ENCODE measurements at places on chromosomes 3 and 15.

GRCh38 chr15:68614286-68615035 lies 35.7 kb downstream of the CORO2B start:
- DNase-seq, result peak; percentile 38

DNA sequence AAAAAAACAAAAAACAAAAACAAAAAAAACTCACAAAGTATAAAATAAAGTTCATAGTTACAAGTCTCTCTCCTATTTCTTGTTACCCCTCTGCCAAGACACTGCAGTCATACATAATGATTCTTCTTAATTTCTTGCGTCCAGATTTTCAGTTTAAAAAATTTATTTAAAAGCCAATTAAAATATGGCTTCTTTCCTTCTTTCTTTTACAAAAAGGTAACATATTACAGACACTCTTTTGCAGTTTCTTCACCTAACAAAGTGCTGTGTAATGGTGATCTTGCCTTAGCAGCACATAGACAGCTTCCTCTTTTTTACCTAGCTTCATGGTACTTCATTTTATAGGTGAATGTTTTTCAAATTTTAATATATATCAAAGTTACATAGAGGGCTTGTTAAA lies 136.1 kb upstream of the SGO1 start:
- DNase-seq, result no peak

DNA sequence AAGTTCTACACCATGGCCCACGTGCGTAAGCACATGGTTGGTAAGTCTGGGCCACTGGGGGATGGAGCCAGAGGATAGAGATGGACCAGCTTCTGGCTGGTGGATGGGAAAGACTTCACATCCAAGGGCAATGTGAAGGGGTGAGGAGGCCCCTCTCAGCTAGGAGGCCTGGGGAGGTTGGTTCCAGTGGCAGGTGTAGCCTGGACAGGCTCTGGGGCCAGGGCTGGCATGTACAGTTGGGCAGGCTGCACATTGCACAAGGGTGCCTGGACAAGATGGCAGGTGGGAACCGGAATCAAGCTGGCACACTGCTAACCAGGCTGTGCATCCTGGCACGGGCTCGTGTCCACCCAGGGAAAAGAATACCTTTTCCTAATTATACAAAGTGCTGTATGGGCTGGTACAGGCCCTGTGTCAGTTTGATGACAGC lies 8.1 kb downstream of the ZBTB47 start:
- DNase-seq, result no peak

GRCh38 chr3:52546111-52546901 lies 9.9 kb downstream of the UQCC5 start:
- no peak for DNase-seq

GRCh38 chr3:10374311-10374710 lies 53.4 kb upstream of the SEC13 start:
- DNase-seq, result no peak

- no peak for DNase-seq
Observed at GRCh38 chr15:92571824-92572223, 83.8 kb downstream of the FAM174B start.

DNA sequence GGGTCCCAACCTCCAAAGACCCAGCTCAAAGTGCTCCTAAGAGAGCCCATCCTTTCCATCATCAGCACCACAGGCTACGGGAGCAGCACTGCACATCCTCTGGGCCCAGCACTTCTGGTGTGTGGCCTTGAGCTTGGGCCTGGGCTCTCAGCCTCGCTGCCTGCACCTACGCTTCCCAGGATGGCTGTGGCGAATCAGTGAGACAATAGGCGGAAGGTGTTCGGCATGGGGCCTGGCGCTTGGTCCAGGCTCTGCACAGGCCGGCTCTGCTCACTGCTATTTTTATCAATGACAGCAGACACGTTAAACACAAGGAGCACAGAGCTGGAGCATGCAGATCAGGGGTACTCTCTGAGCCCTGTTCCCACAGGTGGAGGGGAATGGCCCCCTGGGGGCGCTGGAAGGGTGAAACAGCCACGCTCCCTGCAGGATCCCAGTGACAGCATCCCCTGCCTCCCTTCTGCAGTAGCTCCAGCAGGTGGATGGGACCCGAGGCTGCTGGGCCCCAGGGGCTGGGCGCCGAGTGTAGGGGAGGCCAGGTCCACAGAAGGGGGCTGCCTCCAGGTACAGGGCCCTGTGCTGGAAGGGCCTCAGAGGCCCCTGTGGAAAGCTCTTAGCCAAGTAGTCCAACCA lies 90.0 kb upstream of the RPL32 start:
- DNase-seq, result no peak

DNA sequence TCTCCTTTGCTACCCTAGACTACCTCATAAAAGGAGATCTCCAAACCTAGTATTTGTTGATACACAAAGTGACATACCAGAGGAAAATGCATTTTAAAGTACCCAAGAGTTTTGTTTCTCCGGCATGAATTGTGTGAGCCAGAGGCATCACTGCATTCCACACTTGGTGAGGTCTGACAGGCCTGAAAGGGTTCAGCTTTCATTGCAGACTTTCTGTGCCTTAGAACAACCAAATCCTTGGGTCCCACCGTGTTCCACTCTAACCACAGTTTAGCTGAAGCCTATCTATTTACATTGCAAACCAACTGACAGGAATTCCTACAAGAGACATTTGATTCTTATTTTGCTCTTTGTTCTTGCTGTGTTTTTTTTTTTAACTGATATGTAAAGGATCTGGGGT lies 21.0 kb upstream of the EID1 start:
- DNase-seq, result peak; percentile 44

GRCh38 chr3:142602619-142603385 lies 6.6 kb downstream of the PLS1 start:
- no peak for DNase-seq

- DNase-seq, result no peak
Observed at GRCh38 chr3:101896083-101896757, 46.9 kb downstream of the NFKBIZ start.

GRCh38 chr15:31338318-31338878 lies 11.8 kb downstream of the KLF13 start:
- peak; percentile 14 for DNase-seq

DNA sequence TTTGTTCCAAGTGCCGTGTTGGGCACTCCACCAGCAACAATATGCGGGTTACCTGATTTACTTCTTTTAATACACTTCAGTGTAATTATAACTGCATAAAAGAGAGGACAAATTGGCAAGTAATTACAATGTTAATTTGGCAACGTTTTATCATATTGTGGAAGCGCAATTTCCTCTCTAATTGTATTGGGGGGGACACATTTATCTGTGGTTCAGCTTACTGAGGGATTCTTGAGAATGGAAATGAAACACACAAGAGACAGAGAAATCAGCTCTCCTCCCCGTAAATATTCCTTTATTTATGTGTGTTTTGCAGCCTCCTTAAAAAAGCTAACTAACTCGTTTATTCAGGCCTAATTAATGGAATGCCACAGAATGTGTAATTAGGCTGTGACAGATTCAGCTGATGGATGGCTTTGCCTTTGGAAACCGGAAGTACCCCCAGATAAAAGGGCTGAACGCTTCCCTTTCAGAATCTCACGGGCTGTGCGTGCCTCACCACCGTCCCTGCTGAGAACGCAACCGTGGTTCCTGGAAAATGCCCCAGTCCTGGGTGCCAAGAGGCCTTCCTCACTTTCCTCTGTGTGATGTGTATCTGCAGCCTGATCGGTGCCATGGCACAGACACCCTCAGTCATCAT lies 247.1 kb upstream of the ST8SIA2 start:
- DNase-seq, result no peak

GRCh38 chr15:34893967-34894366 lies 75.6 kb downstream of the AQR start:
- no peak for DNase-seq

- peak; percentile 42 for DNase-seq
Observed at GRCh38 chr3:141093971-141094684, 43.0 kb downstream of the SPSB4 start.

- no peak for DNase-seq
Observed at GRCh38 chr3:151203051-151203420, at the start of gene GPR171. Gene GPR171, minus strand, starts transcription at chr3:151203216. Its CDS starts 3,830 bp downstream, at chr3:151199386.

GRCh38 chr15:40937762-40938535 lies 8.8 kb downstream of the DLL4 start:
- DNase-seq, result no peak

DNA sequence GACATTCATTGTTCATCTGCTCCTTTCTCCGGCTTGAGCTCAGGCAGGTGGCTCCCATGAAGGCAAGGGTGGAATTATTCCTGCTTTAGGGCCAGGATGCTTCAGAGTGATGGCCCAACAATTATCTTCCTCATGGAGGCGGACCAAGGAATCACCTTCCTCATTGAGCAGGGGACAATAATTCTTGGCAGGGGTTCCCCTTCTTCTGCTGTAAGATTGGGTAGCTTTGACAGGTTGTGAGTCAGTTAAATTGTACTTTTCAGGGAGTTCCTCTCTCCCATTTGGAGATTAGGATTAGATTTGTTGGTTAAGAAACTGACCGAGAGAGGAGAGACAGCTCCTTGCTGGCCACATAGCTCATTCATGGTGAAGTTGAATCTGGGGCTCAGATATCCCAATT lies 31.4 kb upstream of the CD47 start:
- DNase-seq, result no peak

DNA sequence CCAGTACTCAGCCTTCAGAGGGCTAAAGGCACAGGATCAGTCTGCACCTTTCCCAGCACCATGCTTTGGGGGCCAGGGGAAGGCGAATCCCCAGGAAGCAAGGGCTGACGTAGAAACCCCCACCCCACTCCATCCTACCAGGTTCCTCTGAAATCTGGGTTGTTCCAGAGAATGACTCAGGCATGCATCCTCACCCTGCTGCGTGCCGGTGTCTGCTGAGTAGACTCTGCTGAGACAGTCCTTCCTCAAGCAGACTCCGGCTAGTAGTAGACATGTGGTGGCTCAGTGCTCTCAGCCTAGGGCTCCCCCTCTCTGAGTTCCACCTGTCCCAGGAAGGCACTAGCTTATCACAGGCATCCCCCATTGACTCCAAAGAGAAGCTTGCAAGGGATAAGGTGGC lies 9.0 kb downstream of the TMEM43 start:
- no peak for DNase-seq

- DNase-seq, result peak; percentile 9
Observed at GRCh38 chr3:189570916-189571315, 60.3 kb upstream of the TP63 start.

DNA sequence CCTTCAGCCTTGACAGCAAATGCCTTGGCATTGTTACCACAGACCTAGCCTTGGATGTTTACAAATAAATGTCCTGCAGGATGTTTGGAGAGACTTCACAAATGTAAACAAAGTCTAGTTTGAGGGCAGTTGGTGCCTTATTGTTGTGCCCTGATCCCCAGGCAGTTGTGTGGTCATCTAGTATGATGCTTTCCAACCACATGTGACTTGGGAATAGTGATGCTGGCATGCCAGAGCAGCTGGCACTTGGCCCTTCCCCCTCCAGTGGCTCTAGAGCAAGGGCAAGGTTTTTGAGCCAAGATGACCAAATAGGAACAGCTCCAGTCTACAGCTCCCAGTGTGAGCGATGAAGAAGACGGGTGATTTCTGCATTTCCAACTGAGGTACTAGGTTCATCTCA lies 258.2 kb downstream of the ADAMTS17 start:
- DNase-seq, result no peak

Data from astrocyte of the spinal cord (primary cell).